ENCODE measurements at places on chromosomes 13 and 19.

GRCh38 chr19:51101171-51101865 lies 6.9 kb downstream of the CTU1 start:
- DNase-seq, result no peak

DNA sequence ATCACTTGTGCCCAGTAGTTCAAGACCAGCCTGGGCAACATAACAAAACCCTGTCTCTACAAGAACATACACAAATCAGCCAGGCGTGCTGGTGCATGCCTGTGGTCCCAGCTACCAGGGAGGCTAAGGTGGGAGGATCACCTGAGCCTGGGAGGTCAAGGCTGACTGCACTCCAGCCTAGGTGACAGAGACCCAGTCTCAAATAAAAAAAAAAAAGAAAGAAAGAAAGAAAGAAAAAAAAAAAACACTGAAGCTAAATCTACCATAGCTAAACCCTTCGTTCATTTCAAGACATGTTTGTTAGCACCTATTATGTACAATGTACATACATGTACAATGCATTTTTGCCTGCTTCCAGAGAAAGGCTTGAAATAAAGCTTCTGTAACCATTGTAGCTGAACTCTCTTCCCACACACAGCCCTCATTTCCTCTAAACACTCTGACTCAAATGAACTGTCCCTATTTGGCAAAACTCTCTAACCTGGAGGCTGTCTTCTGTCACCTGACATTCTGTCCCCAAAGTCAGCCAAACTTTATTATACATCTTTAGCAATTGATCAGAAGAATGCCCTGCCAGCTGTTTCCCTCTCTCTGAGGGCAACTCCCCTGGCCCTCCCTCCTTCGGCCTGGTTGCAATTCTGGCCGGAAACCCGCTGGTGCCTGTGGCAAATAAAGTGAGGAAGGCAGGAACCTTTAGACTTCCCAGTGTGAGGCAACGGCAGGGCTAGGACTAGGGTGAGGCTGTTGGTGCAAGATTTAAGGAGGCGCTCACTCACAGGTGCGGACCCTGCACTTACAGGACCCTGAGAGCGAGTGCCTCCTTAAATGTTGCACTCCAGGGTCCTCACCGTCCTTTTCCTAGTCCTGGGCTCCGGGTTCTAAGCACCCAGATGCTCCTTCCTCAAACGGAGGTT lies 1.8 kb downstream of the ETHE1 start:
- peak; percentile 29 for DNase-seq

DNA sequence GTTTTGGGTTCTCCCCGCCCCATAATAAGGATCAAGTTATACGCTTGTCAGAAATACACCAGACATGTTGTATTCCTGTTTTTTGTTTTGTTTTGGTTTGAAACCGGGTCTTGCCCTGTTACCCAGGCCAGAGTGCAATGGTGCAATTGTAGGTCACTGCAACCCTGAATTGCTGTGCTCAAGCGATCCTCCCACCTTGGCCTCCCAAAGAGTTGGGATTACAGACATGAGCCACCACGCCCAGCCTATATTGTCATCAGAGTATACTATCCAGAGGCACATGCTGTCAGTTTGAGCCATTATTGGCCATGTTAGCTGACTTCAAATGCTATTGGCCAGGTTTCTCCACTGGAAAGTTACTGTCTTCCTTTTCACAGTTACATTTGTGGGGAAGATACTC lies 9.8 kb downstream of the SAFB start:
- no peak for DNase-seq

DNA sequence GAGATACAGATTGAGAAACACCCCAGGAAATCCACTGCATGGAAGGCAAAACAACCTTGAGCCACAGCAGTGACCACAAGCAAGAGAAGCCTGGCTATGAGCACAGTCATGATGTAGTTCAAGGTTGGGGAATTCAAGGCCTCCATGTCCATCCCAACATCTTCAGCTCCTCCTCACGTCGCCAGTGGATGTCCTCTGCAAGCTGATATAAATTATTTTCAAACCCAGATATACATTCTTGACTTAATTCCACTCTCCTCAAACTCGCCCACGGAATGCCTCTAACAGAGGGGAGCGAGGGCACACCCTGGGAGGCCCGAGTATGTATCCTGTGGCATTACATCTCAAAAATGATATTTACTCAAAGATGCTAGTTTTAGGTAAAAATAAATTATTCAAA lies 105.5 kb downstream of the SHISA2 start:
- no peak for DNase-seq

Data from kidney glomerular epithelial cell (primary cell).